ENCODE measurements at places on chromosomes 16 and 17. TPM values are rescaled to one million over a fixed set of nuclear protein-coding genes. Genes with fewer than 3 reads are reported as not detected.

GRCh38 chr16:11354407-11354732 lies 9.1 kb downstream of the RMI2 start:
- no peak overlapping the region for H3K27ac ChIP-seq
- no peaks in the 10 kb centered on the region for H3K36me3 ChIP-seq
- no peak for DNase-seq

- H3K27ac ChIP-seq = peak overlapping the region; percentile 44
- no peaks in the 10 kb centered on the region for H3K27me3 ChIP-seq
- peaks cover 14% of the 10 kb centered on the region for H3K4me1 ChIP-seq
- H3K4me3 ChIP-seq = no peak overlapping the region
Observed at GRCh38 chr17:795721-796120, 13.6 kb downstream of the MRM3 start.

GRCh38 chr17:32564325-32564724 lies 77.5 kb downstream of the CDK5R1 start:
- DNase-seq = no peak
- no peaks in the 10 kb centered on the region for H3K27me3 ChIP-seq
- no peak overlapping the region for H3K4me3 ChIP-seq

- DNase-seq = no peak
- H3K36me3 ChIP-seq = no peaks in the 10 kb centered on the region
- no peak overlapping the region for H3K4me3 ChIP-seq
- no peak overlapping the region for H3K27ac ChIP-seq
- no peaks in the 10 kb centered on the region for H3K4me1 ChIP-seq
Observed at GRCh38 chr17:72826602-72827001, 265.9 kb downstream of the SLC39A11 start.

GRCh38 chr16:73887911-73888310 lies 408.7 kb upstream of the PSMD7 start:
- no peak overlapping the region for H3K27ac ChIP-seq
- H3K4me1 ChIP-seq = peaks cover 3% of the 10 kb centered on the region
- no peaks in the 10 kb centered on the region for H3K36me3 ChIP-seq
- DNase-seq = no peak
- no peak overlapping the region for H3K4me3 ChIP-seq

GRCh38 chr16:84829168-84829965 lies 9.6 kb downstream of the CRISPLD2 start:
- peak overlapping the region; percentile 38 for H3K27ac ChIP-seq
- H3K4me1 ChIP-seq = peaks cover 17% of the 10 kb centered on the region
- H3K27me3 ChIP-seq = no peaks in the 10 kb centered on the region
- DNase-seq = peak; percentile 70
- H3K36me3 ChIP-seq = no peaks in the 10 kb centered on the region

- H3K4me3 ChIP-seq = no peak overlapping the region
- no peaks in the 10 kb centered on the region for H3K27me3 ChIP-seq
- peak; percentile 82 for DNase-seq
- no peaks in the 10 kb centered on the region for H3K36me3 ChIP-seq
- no peaks in the 10 kb centered on the region for H3K4me1 ChIP-seq
Observed at GRCh38 chr17:78497115-78497540, 80.1 kb downstream of the DNAH17 start.

MT1G gene
- 930 TPM for total RNA-seq

ABCA9 gene
- total RNA-seq = 28.5 TPM

HS3ST3A1 gene
- total RNA-seq = 2.1 TPM
